ENCODE measurements at places on chromosomes 3 and 15.

DNA sequence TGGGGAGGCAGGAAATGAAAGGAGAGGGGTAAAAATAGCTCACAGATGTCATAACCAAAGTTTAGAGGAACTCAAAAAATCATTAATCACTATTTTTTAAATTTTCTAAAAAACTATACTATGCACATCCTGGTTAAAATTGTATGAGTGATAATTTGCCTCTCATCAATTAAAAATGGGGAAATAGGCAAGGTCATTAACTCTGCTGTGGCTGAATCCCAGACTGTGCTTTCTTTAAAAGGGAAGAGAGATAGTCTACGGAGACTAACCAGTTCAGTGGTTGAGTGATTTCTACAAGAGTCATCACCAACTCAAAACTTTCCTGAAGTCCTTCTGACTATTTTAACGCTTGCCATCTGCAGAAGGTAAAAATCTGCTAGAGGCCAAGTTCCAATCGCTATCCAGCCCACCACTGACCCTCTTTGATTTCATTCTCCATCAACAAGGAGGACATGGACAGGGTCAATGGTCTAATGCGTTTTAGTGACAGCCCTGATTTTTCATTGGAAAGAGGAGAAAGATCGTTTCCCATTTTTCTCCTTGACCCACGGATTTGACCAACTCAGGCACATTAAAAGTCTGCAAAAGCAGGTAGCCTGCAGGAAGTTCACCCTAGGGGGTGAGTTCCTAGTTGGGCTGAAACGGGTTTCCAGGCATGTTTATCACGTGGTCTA is 850 bp downstream of the SUCLG2 start:
- no peak for DNase-seq

DNA sequence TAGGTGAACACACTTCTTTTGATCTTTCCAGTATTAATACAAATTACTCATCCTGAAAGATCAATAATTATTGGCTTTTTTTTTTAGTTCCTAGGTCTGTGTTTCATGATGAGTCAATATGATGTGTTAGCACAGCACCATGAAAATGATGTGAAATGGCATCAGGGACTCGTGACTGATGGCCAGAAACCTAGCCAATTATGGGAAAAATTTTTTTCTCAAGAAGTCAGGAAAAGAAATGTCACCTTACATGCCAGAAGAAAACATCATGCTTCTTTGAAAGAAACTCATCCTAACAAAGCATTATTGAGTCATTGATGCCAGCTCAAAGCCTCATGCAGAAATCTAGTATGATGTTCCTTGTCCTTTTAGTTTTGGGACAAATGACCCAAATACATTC is 468.3 kb upstream of the CBLB start:
- no peak for DNase-seq

DNA sequence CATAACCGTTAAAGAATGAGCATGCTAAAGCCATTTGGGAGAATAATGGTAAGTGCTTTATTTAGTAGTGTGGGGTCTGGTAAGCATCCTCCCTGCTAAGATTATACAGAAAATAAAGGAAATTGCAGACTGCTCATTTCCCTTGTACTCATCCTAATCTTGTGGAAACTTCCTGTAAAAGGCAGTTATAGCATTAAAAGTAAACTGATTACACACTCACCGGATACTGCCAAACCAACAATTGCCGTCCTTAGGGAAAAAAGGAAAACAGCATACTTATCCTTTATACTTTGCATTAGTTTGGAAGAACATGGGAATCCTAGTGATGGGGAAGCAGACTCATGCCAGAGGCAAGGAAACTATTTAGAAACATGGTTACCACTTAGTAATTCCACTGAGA is 5.3 kb upstream of the SPRED1 start:
- no peak for DNase-seq

DNA sequence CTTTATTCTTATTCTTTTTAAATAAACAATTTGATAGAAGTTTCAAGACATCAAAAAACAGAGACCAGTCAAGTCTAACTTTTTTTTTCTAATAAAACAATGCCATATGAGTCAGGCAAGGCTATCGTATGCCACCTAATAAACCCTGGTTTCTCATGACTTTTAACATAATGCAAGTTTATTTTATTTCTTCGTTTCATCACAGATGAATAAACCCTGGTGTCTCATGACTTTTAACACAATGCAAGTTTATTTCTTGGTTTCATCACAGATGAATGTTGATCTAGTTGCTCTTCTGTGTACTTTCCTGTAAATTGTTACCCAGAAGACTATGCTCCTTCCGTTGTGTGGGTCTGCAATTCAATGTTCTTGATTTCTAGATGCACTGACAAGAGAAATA is 905.4 kb downstream of the ROBO2 start:
- DNase-seq: no peak

DNA sequence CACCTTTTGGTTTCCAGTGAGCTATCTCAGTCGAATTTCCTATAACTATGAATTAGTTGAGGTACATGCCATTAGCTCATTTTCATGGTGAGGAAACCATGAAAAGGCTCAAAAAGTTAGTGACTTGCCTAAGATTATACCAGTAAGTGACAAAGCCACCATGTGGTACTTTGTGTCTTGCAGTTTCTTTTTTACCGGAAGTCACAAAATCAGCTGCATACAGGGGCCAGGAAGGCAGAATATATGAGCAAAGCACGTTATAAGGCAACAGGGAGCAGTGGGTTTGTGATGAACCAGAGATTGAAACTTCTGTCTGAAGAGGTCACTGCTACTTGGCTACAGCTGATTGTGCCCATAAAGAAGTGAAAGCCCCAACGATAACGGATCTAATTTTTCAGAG is 50.3 kb downstream of the CMTM8 start:
- DNase-seq: no peak
